Cortex of kidney (tissue), 1 donor: ENCODE measurements at places on chromosomes 12 and 14.

GRCh38 chr12:102958073-102958829 lies 777 bp downstream of the ASCL1 start:
- no peak for DNase-seq

DNA sequence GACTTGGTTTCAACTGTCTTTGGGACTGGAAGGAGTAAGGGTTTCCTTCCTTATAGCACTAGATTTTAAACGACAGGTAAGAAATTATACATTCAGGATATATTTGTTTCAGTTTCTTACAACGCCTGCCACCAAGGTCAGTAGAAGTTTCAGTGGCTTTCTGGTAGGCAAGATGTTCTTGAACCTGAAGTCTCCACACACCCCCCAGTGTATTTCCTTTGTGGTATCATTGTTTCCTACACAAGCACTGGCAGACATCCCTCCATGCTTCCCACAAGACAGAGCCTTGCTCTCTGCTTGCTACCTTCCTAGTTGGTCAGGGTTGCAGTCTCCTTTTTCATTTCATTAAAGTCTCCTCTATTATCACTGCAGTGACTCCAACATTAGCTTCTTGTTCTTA lies 283.1 kb downstream of the FLRT2 start:
- DNase-seq, result no peak

- DNase-seq, result no peak
These were observed 3.3 kb upstream of the POP5 start for GRCh38 chr12:120584343-120585149.

GRCh38 chr14:29627137-29627536 lies 300.5 kb downstream of the PRKD1 start:
- no peak for DNase-seq

GRCh38 chr14:80956102-80956501 lies 681 bp downstream of the TSHR start:
- no peak for DNase-seq

- no peak for DNase-seq
These were observed 64.2 kb downstream of the DNAI7 start for GRCh38 chr12:25130741-25131188.

- no peak for DNase-seq
These were observed 373.1 kb downstream of the SOX5 start for GRCh38 chr12:23576372-23576771.

- no peak for DNase-seq
These were observed 405.3 kb upstream of the USP15 start for GRCh38 chr12:61854902-61855301.

- DNase-seq, result no peak
These were observed 2.2 kb upstream of the NFKBIA start for GRCh38 chr14:35406506-35407305.

GRCh38 chr12:82873951-82874350 lies 187.2 kb downstream of the TMTC2 start:
- no peak for DNase-seq

DNA sequence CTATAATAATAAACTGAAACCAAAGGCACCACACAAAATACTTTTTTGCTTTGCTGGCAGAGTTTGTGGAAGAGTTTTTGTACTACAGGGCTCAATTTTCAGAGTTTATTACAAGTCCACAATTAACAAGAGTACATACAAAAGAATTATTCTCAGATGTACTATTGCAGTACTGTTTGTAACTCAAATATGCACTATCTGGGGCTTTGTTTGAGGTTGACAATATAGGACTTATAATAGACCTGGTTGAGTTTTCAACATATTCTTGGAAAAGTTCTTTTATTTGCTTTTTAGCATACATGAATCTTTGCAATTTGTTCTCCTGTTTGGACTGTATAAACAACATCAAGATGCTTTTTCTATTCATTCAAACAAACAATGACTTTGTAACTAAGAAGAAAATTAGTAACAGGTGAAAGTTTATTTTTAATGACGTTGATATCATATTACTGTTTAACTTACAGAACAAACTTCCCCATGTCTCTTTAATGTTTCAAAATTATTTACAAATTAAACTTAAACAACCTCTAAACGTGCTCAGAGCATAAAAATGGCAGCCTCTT lies 407.4 kb upstream of the PRICKLE1 start:
- DNase-seq, result no peak

DNA sequence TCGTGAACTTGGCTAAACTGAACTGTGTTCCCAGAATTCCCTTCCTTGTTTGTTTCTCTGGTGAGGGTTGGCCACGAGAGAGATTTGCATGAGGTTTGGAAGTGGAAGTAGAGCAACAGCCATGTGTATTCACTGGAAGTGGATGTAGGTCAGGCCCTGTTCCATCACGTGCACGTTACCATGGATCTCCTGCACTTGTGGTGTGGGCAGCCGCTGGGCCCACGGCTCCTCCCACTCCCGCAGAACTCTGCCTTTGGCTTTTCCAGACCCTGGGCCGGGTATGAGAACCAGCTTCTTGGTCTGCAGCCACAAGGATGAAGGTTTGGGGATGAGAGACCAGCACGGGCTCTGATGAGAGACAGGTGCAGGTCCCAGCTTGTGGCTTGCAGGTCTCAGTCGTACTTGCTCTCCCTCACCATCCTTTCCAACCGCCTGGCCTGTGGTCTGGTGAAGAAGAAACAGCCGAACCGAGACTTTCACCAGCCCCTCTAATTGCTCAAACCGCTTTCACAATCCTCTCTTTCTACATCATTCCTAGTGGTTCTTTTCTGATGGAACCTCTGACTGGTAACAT lies 94.9 kb downstream of the DUSP16 start:
- no peak for DNase-seq
